Activated CD8-positive, alpha-beta memory T cell treated with anti-CD3 and anti-CD28 coated beads, Interleukin-2, amount 50 U/mL, for 48 hours (primary cell): ENCODE measurements at places on chromosomes 4 and X.

- no peak for DNase-seq
These were observed 456.3 kb downstream of the DTHD1 start for GRCh38 chr4:36737691-36738090.

DNA sequence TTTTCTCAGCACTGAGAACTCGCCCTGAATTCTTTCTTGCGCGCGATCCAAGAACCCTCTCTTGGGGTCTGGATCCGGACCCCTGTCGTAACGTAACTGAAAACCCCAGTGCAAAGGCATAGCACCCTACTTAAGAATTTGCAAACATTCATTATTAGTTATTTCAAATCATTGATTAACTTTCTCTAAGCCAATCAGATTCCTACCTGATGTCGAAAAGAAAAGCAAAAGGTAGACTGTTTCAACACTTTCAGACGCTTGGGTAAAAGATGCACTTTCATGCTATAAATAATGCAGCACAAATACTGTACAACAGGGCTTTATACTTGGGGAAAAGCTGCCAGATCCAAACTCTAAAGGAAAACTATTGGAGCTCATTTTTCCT lies 817 bp upstream of the WDR19 start:
- no peak for DNase-seq

- no peak for DNase-seq
These were observed 318.3 kb upstream of the SLC7A11 start for GRCh38 chr4:138560448-138560847.

GRCh38 chrX:47169726-47170515 lies 23.7 kb upstream of the UBA1 start:
- peak; percentile 36 for DNase-seq
